ENCODE measurements at places on chromosomes 1 and 21. TPM values are rescaled to one million over a fixed set of nuclear protein-coding genes. Genes with fewer than 3 reads are reported as not detected.

GRCh38 chr1:46606255-46606965 is 2.3 kb upstream of the MKNK1 start:
- no peak for DNase-seq

DNA sequence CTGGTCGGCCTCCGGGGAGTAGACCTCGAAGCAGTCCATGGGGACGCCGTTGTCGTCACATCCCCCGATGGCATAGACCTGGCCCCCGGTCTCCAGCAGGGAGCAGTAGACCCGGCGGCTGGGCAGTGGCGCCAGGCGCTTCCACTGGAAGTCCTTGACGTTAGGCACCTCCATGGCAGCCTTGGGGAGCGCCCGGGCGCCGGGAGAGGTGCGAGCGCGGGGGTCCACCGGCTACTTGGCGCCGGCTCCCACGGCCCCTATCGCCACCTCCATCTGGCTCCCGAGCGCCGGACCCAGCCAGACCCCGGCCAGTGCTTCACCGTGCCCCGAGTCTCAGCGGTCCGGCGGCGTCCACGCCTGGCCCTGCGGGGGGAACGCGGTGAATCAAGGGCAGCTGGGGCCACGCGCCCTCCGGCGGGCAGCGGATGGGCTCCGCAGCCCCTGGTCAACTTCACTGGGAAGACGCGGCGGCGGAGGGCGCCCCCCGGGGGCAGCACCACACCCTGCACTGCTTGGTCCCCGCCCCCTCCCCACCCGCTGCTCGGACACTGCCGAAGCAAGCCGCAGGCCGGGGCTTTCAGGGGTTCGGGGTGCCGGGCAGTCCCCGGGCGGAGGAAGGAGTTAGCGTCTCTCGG is 13.2 kb downstream of the KLHDC8A start:
- no peak for DNase-seq

GRCh38 chr1:203028784-203029553 is 2.7 kb downstream of the PPFIA4 start:
- no peak for DNase-seq

DNA sequence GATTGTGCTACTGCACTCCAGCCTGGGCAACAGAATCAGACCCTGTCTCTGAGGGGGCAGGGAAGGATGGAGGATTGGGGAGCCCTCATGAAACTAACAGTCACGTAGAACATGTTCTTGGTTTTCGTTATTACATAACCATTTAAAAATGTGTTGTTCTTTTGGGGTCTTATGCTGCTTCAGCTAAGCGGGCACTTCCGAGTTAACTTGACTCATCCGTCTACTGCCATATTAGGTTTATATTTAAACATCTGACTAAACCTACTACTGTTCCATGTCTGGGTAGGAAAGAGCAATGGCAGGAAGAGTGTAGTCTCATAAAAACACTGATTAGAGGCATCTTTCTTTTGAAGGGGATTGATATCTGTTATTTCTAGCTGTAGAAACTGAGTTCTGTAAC is 59.5 kb upstream of the BMP8A start:
- no peak for DNase-seq

- DNase-seq = no peak
These were observed 18.7 kb upstream of the BLACAT1 start for GRCh38 chr1:205474571-205474970.

GRCh38 chr1:65554829-65555228 is 134.4 kb downstream of the LEPR start:
- DNase-seq = no peak

DNA sequence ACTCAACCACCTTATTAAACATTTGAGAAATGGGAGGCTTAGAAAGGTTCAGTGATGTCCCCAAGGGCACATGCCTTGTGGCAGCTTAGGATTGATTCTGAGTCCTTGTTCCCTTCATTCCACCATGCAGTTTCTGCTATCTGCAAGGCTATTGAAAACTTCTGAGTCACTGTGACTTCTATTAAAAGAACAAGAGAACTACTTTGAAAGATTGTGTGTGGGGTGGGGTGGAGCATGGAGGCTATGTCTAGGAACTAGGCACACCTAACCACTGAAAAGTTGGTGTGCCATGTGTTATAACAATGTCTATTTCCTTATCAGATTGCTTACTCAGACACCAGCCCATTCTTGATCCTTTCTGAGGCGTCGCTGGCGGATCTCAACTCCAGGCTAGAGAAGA is 10.8 kb downstream of the MTARC1 start:
- no peak for DNase-seq

- DNase-seq = no peak
These were observed 4.4 kb downstream of the APCS start for GRCh38 chr1:159591981-159592380.

The TMEM201 gene
- polyA plus RNA-seq = 1.9 TPM

The TPTE gene
- polyA plus RNA-seq = not detected

The NUP210L gene
- not detected for polyA plus RNA-seq
